ENCODE measurements at places on chromosomes 13 and 19.

DNA sequence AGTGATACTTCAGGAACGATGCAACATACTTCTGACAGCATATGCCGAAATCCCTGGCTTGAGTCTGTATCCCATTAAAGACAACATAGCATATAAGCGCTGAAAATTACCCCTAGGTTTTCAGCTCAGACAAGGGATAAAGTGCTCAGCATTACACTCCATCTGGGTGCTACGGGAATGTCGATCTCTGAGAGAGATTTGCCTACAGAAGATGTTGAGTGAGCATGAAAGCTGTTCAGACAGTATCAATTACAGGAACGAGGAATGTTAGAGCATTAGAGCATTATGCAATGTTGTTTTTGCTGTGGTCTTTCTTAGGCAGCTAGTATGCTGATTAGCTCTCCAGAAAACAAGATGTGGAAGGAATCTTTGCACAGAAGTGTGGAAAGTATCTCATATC is 484.5 kb downstream of the LIG4 start:
- DNase-seq: no peak

GRCh38 chr13:26653310-26653709 is 95.8 kb downstream of the WASF3 start:
- peak; percentile 69 for DNase-seq

DNA sequence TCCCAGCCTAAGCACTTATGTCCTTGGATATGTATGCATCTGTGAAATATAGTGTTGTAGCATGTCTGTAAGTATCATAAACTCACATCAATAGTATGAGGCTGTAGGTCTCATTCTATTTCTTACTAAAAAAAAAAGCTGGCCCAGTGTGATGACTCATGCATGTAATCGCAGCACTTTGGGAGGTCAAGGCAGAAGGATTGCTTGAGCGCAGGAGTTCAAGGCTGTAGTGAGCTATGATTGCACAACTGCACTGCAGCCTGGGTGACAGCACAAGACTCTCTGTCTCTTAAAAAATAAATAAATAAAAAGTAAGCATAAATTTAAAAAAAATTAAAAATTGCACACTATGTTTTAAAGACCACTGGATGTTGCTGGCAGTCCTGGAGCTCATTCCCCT is 79.1 kb upstream of the SPATA13 start:
- DNase-seq: peak; percentile 37

DNA sequence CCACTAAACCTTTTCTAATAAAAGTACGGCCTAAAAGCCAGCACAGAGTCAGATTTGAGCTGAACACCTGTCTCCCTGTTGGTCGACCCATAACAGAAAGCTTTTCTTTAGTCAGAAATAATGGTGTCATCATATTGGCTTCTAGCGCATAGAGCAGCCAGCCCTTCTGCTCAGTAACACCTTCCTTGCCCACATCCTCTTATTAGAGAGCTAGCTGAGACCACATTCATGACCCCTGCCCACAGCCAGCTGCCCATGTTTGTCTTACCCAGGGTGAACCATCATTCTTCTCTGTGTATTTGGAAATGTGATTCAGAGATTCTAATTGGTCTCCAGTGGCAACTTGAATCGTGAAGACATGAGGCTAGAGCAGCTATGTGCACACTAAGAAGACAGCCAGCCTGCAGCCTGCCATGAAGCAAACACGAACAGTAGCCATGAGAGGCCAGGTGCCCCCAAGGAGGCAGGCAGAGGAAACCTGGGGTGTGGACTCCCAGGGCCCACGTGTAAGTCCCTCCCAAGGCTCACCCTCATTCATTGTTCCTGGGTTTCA is 82.3 kb upstream of the PDCD5 start:
- DNase-seq: peak; percentile 2

DNA sequence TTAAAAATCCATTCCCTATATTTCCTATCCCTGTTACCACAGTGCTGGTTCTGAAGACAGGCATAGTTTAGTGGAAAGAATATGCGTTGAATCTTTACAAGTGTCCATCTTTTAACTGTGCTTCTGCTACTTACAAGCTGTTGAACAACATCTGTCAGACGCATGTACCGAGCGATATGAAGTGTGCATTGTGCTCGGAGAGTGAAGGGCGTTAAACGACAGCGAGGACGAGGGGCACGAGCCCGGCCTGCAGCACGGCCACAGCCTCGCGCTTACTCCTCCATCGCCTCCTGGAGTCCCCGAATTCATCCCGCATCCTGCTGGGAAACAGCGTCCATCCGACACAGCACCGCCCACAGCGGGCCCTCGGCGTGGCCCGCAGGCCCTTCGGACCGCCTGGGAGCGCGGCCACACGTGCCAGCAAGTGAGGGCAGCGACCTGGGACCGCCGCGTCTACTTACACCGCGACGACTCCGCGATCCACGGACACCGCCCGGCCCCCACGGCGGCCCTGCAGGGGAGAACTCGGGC is 514 bp downstream of the PCID2 start:
- DNase-seq: peak; percentile 57

DNA sequence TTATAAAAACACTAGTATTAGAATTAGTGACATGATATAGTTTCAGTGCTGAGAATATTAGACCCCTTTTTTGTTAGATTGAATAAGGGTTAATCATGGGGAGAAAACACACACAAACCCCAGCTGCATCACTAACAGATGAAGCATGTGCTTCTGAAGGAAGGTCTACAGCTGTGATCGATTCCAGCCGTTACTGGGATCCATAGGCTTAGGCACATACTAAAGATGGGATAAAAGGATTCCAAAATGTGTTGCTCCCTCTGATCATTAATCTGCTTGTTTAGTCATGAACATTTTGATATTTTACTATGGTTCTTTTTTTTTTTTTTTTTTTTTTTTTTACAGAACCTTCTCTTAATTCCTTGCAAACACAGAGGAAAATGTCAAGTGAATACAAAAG is 1591.3 kb downstream of the EFNB2 start:
- DNase-seq: no peak

DNA sequence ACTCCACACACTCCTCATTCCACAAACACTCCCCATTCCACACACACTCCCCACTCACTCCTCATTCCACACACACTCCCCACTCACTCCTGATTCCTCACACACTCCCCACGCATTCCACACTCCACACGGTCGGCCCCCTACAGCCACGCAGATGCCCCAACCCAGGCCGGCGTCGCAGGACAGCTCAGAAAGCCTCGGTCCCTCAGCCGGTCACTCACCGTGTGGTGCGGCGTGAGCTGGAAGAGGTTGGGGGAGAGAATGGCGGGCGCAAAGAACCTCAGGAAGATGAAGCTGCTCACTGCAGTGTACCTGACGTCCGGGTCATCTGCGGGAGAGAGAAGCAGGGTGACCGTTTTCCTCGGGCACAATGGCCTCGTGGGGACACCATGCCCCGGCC is 39.0 kb upstream of the C13orf46 start:
- DNase-seq: no peak

- no peak for DNase-seq
Measured at GRCh38 chr13:63025741-63026140, 1610.1 kb upstream of the PCDH20 start.

- DNase-seq: peak; percentile 1
Measured at GRCh38 chr13:62014299-62014698, 598.6 kb upstream of the PCDH20 start.

- DNase-seq: no peak
Measured at GRCh38 chr19:7199613-7200533, 94.3 kb downstream of the INSR start.

- DNase-seq: no peak
Measured at GRCh38 chr13:111315347-111315995, 5.0 kb upstream of the TEX29 start.

DNA sequence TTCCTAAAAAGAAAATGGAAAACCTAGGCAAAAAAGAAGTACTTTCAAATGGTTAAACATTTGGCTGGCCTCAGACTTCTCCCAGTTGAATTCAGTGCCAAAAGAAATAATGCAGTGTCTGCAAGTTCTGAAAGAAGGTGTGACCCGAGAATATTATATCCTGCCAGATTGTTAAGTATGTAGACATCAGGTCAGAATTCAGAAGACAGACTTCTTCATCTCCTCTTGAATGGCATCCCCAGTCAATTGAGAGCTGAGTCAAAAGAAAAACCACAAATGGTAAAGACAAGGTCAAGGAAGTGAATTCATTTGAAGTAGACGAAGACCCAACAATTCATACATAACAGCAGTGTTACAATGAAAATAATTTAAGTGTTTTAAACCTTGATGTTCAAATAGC is 194.5 kb downstream of the NBEA start:
- DNase-seq: no peak

DNA sequence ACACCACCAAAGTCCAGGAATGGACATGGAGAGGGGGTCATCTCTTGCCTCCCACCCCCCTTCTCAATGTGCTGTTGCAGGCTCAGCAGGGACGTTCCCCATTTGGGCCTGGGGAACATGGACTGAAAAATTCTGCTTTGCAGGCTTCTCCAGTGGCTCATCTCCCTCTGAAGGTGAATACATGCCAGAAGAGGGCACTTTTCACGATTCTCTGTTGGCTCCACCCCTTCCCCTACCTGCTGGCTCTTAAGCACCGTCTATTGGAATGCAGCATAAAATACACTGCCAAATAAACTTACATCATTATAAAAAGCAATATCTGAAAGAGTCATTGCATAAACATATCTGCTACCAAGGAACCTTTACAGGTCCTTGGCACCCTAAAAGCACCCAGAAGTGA is 35.7 kb downstream of the NHLRC3 start:
- DNase-seq: no peak

- peak; percentile 23 for DNase-seq
Measured at GRCh38 chr19:33377586-33378475, 4.3 kb downstream of the CEBPG start.

GRCh38 chr13:56412856-56413255 is 727.9 kb upstream of the PRR20A start:
- no peak for DNase-seq

DNA sequence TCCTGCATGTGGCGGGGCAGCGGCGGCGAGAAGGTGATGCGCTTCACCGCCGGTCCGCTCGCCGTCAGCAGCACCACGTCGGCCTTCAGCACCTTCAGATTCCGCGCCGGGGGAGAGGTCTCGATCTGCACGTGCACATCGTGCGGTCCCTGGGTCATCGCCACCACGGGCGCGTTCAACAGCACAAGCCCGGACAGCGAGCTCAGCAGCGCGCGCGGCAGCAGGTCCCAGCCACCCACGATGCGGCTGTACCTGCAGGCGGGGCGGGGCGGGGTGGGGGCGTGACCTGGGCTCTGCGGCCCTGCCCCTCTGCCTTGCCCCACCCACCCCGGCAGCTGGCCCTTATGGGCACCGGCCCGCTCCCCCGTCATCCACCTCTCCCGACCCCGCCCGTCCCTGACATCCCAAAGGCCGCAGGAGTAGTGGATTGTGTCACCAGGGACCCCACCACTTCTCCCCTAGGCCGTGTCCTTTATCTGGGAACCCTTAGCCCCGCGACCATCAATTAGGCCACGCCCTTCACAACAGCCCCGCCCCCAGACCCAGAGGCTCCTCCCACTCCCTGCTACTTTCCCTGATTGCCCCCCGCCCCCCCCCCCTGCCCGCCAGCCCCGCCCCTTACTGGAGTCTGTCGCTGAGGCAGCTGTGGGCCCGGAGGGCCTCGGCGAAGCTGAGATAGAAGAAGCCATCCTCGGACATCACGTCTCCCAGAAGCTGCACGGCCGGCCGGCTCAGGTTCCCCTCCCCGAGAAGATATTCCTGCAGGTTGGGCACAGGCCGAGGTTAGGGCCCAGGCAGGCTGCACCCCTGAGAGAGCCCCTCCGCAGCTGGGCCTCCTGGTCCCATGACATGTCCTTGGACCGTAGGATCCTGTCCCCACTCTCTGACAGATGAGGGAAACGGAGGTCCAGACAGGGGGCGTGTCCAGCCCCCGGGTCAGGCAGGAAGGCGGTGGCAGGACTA is 6.1 kb downstream of the IL4I1 start:
- DNase-seq: no peak

GRCh38 chr19:18491995-18492953 is 29.6 kb downstream of the ELL start:
- DNase-seq: no peak

- no peak for DNase-seq
Measured at GRCh38 chr13:84430446-84430845, 548.2 kb upstream of the SLITRK1 start.

DNA sequence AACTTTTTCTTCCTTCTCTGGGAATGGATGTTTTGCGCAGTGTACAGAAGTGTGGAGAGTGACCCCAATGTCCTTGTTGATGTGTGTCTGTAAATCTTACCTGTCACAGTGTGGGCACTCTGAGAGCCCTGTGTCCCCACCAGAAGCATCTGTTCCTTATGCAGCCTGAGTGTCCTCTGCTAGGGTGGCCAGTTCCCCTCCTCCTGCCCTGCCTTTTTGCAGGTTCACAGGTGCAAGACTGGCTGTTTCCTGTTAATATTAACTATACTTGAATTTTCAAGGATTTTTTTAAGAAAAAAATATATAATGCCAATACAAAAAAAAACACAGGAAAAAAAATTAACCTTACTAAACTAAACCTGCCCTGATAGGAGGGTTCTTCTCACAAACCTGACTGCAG is 12.0 kb upstream of the GRAMD1A start:
- DNase-seq: no peak

GRCh38 chr19:3132971-3133792 is 2.7 kb upstream of the GNA15 start:
- DNase-seq: no peak

- no peak for DNase-seq
Measured at GRCh38 chr19:9914001-9914314, 22.4 kb downstream of the OLFM2 start.

DNA sequence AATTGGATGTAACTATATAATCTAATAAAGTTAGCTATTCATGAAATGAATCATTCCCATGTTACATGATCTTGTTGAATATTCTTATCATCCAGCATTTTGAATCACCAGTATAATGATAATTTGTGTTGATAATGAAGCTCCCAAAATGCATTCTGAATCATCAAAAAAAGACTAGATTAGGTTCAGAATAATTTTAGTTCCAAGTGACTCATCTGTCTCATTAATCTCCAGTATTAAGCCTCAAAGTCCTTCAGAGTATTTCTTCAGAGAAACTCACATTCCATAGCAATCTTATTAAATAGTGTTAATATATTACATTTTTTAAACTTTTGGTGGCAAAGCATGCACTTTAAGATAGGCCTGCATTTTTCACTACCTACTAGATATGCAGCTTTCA is 207.5 kb downstream of the SLITRK5 start:
- no peak for DNase-seq

DNA sequence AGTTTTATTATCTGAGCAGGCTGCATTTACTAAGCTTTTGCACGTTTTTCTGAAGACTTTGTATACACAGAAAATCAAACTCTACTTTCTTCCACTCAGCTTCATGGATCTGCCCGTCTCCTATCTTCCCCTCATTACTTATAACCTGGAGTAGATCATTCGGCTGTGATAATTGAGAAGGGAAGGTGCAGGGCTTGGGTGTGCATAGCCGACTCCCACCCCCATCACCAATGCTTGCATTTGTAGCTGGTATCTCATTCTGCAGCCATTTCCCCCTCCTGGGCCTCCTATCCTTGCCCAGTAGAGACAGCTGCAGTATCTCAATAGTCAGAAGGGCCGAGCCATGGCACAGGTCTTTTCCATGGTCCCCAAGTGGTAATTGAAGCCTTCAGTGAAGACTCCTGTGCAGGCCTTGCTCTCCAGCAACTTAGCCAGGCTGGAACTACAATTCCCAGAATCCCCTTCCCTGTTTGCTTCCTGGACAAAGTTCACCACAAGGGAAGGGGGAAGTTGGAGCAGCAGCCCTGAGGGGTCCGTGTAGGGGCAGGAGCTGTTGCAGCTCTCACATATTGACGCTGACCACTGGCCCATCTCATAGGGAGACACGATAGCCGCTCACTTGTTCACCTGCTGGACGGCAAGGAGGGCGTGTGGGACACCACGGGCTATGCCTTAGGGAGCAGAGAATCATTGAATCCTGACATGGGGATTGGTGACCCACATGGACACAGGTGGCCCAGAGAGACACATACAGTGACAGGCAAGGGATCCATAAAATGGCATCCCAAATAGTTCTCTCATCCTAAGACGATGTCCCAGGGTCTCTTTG is 2.1 kb upstream of the SIGLEC8 start:
- peak; percentile 4 for DNase-seq

Data from fibroblast of mammary gland (primary cell).